ENCODE measurements at places on chromosomes 1 and 21.

DNA sequence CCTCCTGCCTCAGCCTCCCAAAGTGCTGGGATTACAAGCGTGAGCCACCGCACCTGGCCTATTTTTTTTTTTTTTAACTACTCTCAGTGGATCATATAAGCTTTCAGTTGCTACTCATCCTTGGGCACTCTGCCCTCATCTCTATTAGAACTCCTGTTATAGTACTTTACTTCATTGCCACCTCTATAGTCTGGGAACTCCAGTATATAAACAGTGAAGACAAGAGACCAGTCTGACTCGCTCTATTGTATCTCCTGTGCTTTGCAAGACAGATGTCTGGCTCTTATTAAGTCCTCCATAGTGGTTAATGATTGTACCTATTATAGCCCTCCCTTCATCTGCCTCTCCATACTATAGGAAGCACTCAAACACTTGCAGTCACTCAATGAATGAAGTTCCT lies 15.1 kb downstream of the KHDRBS1 start:
- no peak for DNase-seq

- DNase-seq, result no peak
Observed at GRCh38 chr1:148162363-148162762, 10.3 kb upstream of the NBPF11 start.

- no peak for DNase-seq
Observed at GRCh38 chr1:243267914-243268653, 12.2 kb downstream of the SDCCAG8 start.

DNA sequence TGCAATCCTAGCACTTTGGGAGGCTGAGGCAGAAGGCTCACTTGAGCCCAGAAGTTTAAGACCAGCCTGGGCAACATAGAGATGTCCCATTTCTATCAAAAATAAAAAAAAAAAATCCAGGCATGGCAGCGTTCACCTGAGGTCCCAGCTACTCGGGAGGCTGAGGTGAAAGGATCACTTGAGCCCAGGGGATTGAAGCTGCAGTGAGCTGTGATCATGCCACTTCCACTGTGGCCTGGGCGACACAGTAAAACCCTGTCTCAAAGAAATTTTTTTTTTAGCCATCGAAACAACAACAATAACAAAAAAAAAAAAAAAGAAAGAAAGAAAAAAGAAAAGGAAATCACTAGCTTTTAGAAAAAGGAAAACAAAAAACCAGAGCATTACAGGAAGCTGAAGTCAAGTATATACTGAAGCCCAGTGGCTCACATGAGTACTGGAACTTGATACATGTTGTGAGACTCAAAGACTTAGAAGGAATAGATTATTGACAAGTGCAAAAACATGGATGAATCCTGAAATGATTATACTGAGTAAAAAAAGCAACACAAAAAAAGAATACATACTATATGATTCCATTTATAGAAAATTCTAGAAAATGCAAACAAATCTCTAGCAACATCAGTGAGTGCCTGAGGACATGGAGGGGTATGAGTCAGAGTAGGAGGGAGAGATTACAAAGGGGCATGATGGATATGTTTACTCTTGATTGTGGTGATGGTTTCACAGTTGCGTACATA lies 6.1 kb upstream of the RABGAP1L start:
- no peak for DNase-seq

- no peak for DNase-seq
Observed at GRCh38 chr1:24748191-24749121, 3.2 kb downstream of the CLIC4 start.

DNA sequence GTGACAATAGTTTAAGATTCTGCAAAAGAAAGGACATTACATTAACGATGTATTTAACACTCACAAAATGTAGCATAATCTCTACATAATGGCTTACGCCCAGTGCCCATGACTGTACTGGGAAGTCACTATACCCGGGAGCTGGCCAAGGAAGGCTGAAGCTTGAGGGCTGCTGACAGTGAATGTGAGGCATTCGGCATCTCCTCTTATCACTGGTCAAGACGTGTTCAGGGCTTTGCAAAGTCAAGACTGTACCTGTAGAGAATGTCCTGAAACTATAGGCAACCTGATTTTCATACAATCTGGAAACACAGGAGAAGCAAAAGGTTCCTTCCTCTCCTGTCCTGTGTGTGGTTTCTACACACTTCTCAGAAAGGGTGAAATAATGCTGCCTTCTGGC lies 12.7 kb upstream of the IFNGR2 start:
- DNase-seq, result no peak

- DNase-seq, result peak; percentile 82
Observed at GRCh38 chr1:225318706-225319575, 108.9 kb downstream of the LBR start.

DNA sequence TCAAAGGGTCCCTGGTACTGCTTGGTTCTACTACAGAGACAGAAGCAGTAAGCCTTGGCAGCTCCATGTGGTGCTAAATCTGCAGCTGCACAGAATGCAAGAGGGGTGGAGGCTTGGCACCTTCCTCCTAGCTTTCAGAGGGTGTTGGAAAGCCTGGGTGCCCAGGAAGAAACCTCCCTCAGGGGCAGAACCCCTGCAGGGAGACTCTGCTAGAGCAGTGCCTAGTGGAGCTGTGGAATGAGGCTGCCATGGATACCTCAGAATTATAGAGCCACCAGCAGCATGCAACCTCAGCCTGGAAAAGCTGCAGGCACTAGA lies 76.2 kb upstream of the TLR5 start:
- DNase-seq, result no peak

DNA sequence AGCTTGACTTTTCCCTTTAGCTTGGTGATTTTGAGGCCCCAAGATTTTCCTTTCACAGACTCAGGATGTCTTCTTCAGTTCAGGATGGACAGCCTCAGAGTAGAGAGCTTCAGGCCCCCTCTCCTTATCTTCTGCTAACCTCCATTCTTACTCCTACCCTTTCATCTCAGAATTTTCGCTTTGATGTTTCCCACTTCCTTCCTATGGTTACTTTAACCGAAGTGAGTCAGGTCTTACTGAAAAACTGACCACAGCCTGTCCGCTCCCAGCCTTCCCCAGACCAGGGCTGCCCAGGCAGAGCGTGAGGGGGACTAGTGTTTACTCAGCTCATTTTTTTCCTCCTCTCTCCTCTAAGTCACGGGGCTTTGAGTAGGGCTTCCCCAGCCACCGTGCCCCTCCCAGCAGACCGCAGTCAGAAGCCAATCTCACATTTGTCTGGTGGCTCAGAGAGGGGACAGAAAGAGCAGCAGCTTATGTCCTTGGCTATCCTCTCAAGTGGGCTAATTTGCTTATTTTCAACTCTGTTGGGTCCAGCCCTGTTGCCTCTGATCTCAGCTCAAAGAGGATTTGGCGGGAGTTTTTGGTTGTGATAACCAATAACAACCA lies 4.2 kb upstream of the IL19 start:
- no peak for DNase-seq

GRCh38 chr1:63509718-63510117 lies 13.3 kb downstream of the ITGB3BP start:
- DNase-seq, result no peak

GRCh38 chr1:210598135-210598652 lies 269.5 kb downstream of the HHAT start:
- no peak for DNase-seq

- no peak for DNase-seq
Observed at GRCh38 chr1:31437433-31438037, 24.5 kb downstream of the SERINC2 start.

GRCh38 chr1:85171721-85172120 lies 29.1 kb downstream of the SYDE2 start:
- DNase-seq, result no peak

GRCh38 chr1:228350831-228351781 lies 55.5 kb downstream of the TRIM11 start:
- DNase-seq, result no peak

- peak; percentile 50 for DNase-seq
Observed at GRCh38 chr1:147541672-147542568, 619 bp downstream of the BCL9 start.

DNA sequence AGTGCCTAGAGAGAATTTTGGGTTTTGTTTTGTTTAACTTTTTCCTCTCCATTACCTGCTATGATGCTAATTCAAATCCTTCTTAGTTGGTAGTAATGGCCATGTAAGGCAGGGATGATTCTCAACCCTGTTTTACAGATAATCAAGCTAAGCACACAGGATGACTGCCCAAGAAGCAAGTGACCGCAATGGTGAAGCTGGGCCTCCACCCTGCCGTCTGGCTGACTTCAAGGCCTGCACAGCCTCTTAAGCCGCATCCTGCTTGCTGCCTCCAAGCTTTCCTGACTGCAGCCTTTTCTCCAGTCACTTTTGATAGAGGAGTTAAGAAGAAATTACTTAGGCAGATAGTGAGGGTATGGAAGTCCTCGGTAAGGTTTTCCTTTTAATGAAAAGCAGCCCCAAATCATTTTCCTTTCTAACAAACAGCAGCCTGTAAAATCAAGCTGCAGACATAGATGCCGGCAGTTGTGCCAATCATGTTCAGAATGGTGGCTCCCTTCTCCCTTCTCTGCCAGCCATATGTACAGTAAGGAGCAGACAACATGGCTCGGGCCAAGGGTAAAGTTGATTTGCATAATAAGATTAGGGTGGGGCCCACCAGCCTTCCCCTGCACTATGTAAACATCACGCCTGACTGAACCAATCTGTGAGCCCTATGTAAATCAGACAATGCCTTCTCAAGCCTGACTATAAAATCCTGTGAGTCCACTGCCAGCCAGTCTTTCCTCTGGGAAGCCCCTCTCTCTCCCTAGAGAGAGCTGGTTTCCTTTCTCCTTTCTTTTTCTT lies 8.8 kb upstream of the CTBS start:
- peak; percentile 34 for DNase-seq

GRCh38 chr1:207762622-207763021 lies 10.8 kb downstream of the CD46 start:
- DNase-seq, result no peak

- no peak for DNase-seq
Observed at GRCh38 chr21:38839328-38840286, 33.9 kb downstream of the ETS2 start.

DNA sequence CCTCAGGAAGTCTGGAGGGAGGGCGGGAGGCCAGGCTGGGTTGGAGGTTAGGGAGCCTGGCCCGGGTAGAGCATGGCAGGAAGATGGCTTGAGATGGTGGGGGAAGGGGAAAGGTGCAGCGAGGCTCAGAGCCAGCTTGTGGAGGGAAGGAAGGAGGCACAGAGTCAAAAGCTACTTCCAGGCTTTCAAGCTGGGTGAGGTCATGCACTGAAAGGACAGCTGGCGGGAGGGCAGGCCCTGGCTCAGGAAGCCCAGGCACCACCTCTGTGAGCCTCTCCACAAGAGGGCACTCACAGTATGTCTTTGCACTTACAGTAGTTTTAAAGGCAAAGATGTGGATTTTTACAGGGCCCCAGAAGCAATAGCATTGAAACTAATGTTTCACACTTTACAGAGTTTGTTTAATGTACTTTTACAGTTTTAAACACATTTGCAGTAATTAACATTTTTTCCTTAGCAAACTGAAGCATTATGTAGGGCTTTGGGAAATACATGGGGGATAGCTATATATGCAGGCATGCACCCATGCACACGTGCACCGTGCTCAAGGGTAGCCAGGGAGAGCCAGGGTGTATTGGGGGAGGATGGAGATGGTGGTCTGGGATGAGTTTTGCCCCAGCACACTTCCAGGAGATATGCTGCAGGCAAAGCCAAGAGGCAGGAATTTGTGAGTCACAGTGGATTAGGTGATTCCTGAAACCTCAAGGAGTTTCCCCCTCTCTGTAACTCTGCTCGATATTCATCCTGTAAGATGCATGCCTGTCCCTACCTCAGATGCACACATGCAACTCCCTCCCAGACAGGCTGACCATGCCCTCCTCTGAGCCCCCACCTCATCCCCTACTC lies 6.1 kb upstream of the ADAM15 start:
- DNase-seq, result peak; percentile 82

DNA sequence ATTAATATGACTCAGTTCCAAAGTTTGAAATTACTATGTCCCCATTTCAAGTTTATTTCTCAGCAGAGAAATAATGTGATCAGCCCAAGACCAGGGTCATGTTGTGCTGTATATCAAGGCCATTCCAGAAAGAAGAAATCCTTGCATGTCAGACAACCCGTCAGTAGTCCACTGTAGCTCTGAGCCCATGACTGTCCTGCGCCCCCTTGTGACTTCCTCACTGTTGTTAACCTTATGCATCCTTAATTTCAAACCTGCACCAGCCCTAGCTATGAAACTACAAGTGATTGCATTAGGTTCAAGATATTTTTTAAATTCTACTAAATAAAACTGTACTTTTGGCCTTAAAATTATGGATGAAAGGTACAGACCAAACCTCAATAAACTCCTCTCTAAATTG lies 133.0 kb downstream of the LRRC7 start:
- peak; percentile 48 for DNase-seq

GRCh38 chr1:53968125-53968513 lies 22.0 kb downstream of the LRRC42 start:
- DNase-seq, result no peak

GRCh38 chr1:236122176-236122575 lies 20.2 kb upstream of the GPR137B start:
- no peak for DNase-seq

GRCh38 chr1:225834417-225835329 lies 24.7 kb downstream of the EPHX1 start:
- DNase-seq, result no peak

GRCh38 chr1:199163670-199164069 lies 524.8 kb downstream of the PTPRC start:
- no peak for DNase-seq

GRCh38 chr1:26768755-26769154 lies 19.0 kb upstream of the PIGV start:
- DNase-seq, result no peak

DNA sequence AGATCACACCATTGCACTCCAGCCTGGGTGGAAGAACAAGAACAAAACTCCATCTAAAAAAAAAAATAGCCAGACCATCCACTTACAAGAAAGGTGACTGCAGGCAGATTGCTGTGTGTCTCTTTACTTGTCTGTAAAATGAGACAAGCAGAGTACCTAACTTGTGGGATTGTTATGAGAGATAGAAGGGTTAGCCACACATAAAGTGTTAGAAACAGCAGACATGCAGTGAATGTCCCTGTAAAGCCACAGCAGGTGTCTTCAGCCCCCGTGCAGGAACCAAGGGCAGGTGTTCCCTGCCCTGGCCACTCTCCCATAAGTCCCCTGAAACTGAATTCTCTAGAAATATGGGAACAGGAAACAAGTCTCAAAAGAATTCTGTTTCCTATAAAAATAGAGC lies 40.8 kb upstream of the EFHD2 start:
- no peak for DNase-seq

DNA sequence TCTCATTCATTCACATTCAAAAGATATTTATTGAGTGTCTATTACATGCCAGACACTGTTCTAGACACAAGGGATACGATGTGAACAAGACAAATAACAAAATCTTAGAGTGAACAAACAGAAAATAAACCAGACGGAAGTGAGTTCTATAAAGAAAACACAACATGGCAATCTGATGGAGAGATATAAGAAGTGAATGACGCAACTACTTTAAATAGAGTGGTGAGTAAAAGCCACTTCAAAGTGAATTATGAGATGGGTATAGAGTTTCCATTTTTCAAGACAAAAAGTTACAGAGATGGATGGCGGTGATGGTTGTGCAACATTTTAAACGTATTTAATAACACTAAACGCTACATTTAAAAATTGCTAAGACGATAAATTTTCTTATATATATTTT lies 75.4 kb downstream of the CEP170 start:
- DNase-seq, result no peak

GRCh38 chr1:233935297-233935868 lies 30.9 kb downstream of the SLC35F3 start:
- no peak for DNase-seq

Measured in HEK293T (cell line).